GM13977 (cell line): ENCODE measurements at places on chromosomes 7 and 10.

- DNase-seq, result no peak
Observed at GRCh38 chr7:129609666-129610065, 1.9 kb upstream of the NRF1 start.

DNA sequence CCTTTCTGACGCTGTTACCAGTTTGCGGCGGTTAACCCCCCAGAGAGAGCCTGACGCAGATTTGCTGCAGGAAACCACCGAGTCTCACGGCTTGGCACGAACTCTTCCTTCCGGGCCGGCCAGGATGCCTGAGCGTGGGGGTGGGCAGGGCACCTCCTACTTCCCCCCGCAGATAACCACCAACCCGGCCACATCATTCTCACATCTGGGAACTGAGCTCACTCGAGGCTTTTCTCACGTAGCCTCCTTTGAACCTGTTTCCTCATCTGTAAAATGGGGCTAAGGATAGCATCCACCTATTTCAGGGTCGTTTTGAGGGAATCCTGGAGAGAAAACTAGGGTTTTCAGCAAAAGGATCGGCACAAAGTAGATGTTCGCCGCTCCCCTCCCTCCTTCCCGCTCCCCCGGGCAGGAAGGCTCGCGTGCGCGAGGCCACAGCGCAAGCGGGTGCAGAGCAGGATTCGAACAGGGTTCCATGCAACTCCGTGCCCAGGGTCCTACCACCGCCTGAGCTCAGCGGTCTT is 23.6 kb downstream of the DDIT4 start:
- DNase-seq, result peak; percentile 81

DNA sequence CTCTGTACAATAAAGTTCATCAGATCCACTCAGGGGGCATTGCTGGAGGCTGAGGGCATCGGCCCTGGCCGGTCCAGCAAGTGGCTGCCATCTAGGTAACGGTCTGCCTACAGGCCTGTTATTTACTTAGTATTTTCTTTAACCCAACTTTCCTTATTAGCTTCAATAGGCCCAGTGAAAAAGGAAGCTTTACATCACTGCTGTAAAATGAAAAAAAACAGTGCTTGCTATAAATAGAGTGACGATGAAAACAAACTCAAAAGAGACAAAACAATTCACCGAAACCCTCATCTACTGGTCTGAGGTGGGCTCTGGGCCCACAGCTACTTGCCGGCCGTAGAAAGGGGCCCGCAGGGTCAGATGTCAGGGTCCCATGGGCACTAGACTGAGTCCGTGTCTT is 192.5 kb downstream of the ELFN1 start:
- peak; percentile 65 for DNase-seq

- no peak for DNase-seq
Observed at GRCh38 chr10:35569836-35570235, 35.3 kb upstream of the GJD4 start.
